HT1080 (cell line): ENCODE measurements at places on chromosomes 1 and 21.

DNA sequence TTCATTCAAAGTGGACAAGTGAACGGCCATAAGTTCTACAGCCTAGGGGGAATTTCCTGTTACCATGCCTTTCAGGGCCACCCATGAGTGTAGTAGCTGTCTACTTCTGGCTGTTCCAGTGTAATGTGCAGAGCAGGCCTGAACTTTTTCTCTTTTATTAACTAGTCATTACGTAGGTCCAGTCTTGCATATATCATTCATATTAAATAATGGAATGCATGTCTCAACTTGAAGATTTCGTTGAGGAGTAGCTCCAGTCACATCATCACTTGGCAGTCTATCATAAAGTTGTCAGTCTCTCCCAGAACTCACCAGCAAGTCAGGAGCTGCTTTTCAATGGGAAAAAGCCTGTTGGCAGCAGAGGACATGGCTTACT, 12.0 kb upstream of the GIPC2 start:
- no peak for DNase-seq

DNA sequence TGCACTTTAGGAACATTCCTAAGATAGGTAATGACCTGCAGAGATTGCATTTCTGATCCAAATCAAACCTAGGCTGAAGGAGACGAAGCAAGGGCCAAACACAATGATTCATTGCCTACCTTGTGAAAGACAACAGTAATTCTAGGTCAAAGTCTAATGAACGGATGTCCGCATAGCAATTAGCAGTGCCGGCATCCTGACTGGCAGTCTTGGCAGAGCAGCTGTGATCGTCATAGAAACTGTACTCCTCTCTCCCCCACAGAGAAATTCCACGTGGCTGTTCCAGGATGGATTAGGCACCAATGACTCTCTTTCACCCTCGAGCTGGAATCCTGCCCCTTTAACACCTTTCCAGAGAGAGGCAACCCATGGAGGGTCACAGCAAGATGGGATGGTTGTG, 28.9 kb upstream of the VAV3 start:
- peak; percentile 35 for DNase-seq

DNA sequence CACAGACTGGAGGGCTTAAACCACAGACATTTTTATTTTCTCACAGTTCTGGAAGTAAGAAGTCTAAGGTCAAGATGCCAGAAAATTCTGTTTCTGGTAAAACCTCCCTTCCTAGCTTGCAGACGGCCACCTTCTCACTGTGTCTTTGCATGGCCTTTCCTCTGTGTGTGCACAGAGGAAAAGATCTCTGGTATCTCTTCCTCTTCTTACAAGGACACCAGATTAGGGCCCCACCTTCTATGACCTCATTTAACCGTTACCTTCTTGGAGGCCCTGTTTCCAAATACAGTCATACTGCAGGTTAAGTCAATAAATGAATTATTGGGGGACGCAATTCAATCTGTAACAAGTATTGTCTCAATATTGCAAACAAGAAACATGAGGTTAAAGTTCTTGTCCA, 63.0 kb upstream of the PRDX6 start:
- no peak for DNase-seq

- no peak for DNase-seq
Measured at GRCh38 chr1:198936371-198937083, 297.7 kb downstream of the PTPRC start.

- DNase-seq: peak; percentile 68
Measured at GRCh38 chr1:65141394-65141793, 6.6 kb upstream of the AK4 start.

DNA sequence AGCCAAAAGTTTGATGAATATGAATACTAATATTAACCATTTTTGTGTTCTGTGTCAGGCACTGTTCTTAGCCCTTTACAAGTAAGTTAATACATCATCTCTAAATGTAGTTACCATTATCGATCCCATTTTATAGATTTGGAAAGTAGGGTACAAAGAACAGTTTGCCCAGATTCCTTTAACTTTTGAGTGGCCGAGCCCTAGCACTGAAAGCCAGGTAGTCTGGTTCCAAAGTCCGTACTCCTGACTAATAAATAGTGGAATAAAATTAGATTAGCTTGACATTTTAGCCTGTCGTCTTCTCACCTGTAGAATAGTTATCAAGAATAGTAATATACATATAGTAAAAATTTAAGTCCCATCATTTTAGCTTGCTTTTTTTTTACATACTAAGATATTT, 70.6 kb downstream of the PTBP2 start:
- no peak for DNase-seq

DNA sequence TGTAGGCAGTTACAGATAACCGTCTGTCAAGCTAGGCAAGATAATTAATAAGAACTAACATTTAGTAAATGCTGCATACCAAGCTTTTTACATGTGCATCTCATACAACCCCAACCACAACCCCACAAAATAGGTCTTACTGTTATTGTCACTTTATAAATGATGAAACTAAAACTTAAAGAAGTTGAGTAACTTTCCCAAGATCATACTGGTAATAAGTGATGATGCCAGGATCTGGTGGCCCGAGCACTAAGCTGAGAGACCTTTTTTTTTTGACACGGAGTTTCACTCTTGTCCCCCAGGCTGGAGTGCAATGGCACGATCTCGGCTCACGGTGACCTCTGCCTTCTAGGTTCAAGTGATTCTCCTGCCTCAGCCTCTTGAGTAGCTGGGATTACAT, 1.8 kb downstream of the NCSTN start:
- DNase-seq: no peak

DNA sequence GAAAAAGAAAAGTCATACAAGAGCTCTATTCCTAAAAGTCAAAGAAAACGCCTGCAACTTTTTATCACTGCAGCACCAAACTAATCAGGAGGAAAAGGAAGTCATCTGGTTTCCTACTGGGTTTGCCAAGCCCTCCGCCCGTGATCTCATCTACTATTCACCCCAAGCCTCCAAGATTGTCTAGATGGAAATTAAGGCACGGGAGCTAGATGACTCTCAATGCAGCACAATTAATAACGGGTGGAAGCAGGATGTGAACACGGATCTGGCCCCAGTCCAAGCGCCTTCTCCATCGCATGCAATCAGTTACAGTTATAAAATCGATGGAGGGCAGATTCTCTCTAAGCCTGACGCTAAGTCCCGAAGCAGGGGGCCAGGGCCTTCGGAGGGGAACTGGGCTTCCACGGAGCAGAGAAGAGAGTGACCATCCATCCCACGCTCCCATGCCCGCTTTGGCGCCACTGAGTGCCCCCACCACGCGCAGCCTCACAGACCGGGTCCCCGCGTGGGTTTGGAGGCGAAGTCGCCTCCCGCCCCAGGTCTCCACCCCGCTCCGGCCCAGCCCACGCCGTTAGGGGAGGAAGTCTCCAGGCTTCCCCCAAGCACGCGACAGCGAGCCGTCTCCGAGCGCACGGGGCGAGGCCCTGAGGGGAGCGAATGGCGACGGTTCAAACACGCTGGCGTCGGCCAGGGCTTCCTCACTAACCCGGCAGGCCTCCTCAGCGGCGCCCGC, 1.8 kb downstream of the HSF2BP start:
- DNase-seq: no peak

- DNase-seq: no peak
Measured at GRCh38 chr1:227886993-227887696, 60.6 kb downstream of the WNT9A start.

DNA sequence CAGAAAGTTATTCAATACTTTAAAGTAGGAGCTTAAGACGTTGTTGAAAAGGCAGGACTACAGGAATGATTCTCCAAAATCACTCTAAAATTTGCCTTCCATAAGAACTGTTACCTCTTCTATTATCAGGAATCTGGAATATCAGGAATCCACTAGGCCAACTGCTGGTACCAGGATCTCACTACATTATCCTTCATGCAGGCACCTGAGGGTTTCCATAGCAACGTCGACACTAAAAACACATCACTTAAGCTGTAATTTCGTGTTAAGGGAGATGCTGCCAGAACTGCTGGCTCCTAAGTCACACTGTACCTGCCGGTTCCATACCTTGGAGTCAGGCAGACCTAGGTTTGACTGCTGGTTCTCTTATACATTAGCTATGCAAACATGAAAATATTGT, 139.7 kb upstream of the C1orf87 start:
- no peak for DNase-seq

DNA sequence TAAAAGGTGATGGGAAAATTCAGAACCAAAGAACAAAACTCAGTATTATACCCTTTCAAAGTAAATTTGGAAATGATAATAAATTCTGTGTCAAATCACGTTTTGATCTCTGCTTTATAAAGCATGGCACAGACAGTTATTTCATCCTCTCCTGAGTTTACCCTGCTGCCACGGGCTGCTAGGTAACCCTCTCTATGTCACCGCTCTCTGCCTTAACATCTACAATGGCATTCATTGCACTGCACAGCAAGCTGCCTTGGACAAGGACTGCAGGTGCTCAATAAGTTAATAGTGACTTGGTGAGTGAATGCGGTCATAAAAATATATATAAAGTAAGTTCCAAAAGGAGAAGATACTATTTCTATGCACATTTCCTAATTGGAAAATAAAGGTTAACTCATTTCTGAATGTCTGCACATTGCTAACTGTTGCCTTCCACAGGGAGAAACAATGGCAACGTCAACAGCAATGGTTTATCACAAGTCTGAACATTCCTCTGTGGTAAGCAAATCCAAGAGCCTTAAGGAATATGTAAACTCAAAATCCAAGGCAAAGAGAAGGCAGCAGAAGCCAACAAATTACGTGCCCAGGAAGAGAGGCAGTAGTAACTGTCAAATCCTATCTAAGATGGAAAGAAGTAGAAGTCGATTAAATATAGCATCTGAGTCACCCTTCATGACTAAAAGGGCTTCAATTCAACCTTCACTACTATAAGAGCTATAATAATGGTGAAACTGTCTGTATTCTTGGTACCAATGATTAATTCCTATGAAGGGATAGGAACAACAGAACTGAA, 19.4 kb downstream of the FYB2 start:
- DNase-seq: peak; percentile 75

- no peak for DNase-seq
Measured at GRCh38 chr1:64597113-64597512, 127.2 kb downstream of the CACHD1 start.
